ENCODE measurements at places on chromosomes 11 and 22. TPM values are rescaled to one million over a fixed set of nuclear protein-coding genes. Genes with fewer than 3 reads are reported as not detected.

- DNase-seq: peak; percentile 86
Measured at GRCh38 chr22:44697423-44698141, 4.4 kb upstream of the PRR5 start.

- DNase-seq: no peak
Measured at GRCh38 chr22:49783036-49783746, 44.5 kb downstream of the BRD1 start.

DNA sequence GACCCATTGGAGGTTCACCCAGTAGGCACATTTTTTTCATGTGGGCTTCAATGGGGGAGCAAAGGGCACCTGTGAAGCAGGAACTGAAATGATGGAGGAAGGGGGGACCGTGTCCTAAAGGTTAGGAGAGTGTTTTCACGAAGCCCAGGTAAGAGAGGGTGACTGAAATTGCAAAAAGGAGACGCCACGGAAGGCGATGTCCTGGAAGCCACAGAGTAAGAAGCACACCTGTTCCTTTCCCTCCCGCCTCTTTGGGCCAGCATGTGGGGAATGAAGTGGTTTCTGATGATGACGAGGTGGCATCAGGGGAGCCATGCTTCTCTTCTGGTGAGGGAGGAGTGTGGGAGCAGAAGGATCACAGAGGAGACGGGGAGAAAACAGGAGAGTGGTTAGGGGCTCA is 37.0 kb upstream of the MICAL2 start:
- peak; percentile 37 for DNase-seq

- no peak for DNase-seq
Measured at GRCh38 chr11:44140805-44141204, 45.3 kb downstream of the EXT2 start.

- DNase-seq: no peak
Measured at GRCh38 chr11:4066910-4067309, 27.7 kb upstream of the RRM1 start.

- no peak for DNase-seq
Measured at GRCh38 chr11:24531528-24531927, 34.7 kb downstream of the LUZP2 start.

GRCh38 chr11:74820763-74821162 is 72.1 kb downstream of the RNF169 start:
- no peak for DNase-seq

DNA sequence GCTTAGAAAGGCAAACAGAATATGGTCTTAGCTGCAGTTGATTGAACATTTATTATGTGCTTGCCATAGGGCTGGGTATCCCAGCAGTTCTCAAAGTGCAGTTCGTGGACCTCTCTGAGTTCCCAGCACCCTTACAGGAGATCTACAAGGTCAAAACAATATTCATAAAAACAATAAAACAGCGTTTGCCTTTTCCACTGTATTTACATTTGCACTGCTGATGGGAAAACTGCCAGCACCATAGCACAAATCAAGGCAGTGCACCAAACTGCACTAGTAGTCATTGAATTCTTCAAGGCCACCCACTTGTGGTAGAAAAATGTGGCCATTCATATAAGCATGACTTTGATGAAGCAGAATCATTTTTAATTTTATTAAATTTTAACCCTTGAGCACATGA is 128.1 kb downstream of the CCDC34 start:
- no peak for DNase-seq

DNA sequence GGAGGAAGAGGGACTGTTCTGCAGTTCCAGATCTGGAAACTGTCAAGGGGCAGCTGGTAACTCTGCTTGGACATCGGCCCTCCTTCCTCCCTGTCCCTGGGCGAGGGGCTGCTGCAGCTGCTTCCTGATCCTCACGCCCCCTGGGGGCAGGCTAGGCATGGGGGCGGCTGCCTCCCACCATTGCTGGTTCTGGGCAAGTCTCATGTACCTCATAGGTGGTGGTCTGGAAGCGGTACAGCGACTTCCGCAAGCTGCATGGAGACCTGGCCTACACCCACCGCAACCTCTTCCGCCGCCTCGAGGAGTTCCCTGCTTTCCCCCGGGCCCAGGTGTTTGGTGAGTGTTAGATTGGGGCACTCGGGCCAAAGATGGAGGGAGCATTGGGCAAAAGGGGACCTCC is 5.0 kb downstream of the SNX15 start:
- no peak for DNase-seq

DNA sequence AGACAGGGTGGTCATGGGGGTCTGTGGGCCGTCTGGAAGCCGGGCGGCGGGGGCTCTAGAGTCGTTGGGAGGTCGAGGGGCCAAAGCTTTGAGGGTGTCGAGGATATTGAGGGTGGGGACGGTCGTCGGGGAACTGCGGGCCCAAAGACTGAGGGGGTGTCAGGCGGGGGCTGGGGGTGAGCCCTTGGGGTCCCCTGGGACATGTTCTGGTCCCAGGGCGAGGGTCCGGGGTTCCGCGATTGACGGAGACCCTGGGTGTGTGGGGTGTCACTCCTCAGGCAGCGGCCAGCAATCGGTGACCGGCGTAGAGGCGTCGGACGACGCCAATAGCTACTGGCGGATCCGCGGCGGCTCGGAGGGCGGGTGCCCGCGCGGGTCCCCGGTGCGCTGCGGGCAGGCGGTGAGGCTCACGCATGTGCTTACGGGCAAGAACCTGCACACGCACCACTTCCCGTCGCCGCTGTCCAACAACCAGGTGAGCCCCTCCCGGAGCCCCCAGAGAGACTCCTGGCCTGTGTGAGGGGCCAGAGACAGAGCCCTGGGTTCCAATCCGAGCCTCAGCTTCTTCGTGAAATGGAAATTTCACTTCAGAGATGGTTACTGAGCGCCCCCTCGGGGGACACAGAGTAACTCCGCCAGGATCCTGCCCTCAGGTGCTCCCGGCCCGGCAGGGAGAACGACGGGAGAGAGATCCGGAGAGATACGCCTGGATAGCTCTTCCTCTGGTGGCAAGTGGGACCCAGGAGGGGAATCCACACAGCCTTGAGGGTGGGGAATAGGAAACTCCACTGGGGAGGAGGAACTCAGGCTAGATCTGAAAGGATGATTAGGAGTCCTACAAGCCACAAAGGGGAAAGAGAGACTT is 714 bp downstream of the SDF2L1 start:
- DNase-seq: no peak

DNA sequence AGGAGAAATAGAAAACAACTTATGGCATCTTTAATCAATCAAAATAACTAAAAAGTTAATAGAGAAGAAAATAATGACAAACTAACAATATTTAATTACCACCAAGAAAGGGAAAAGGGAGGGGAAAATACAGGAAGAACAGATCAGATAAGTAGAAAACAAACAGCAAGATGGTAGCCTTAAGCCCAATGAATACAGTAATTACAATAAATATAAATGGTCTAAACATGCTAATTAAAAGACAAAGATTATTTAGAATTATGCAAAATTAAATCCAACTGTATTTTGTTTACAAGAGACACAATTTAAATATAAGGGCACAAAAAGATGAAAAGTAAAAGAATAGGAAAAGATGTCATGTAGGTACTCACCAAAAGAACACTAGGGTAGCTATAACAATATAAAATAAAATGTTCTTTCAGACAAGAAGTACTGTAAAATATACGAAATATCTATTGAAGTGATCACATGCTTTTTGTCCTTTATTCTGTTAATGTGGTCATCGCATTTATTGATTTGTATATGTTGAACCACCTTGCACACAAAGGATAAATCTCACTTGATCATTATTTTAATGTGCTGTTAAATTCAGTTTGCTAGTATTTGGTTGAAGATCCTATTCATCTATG is 14.0 kb downstream of the C11orf65 start:
- no peak for DNase-seq

- DNase-seq: peak; percentile 91
Measured at GRCh38 chr11:121023848-121024751, at the start of gene TBCEL. TBCEL (plus strand) TSS chr11:121024102; CDS start chr11:121045691, 21,589 bp downstream.

- no peak for DNase-seq
Measured at GRCh38 chr11:34793666-34794065, 122.5 kb downstream of the APIP start.

- no peak for DNase-seq
Measured at GRCh38 chr22:39776295-39777009, 117.1 kb downstream of the ENTHD1 start.

Gene SHISAL1
- total RNA-seq: 32.4 TPM

Gene CREB3L1
- 0.66 TPM for total RNA-seq

Gene KRTAP5-8
- not detected for total RNA-seq

Gene ARHGAP20
- total RNA-seq: 2.2 TPM

Data from sigmoid colon (tissue), 7 donors.